K562 (cell line): ENCODE measurements at places on chromosomes 2 and 18. TPM values are rescaled to one million over a fixed set of nuclear protein-coding genes. Genes with fewer than 3 reads are reported as not detected.

DNA sequence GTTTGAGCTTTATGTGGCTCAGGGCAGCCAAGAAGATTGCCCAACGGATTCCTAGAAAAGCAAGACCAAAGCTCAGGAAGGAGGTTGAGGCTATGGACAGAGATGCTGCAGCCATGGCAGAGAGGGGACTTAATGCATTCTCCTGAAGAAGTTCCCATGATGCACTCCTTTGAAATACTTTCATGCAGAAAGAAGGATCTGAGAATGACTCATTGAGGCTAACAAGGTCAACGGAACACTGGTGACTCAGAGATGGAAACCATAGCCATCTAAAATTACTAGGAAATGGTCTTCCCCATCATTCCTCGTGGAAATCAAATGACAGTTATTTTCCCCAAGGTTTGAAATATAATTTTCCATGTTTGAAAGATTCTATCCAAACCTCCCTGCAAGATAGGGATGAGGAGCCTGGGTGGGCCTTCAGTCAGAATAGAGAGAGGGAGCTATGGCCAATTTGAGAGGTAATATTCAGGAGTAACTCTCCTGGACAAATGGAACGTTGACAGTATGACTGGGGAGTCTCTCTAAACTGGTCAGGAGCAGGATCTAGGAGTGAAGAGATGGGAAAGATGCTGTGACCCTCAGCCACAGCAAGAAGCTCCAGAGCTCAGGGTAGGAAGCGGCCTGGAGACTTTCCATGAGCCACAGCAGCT is 63.0 kb downstream of the REEP1 start:
- H3K27ac ChIP-seq = no peak overlapping the region
- no peak for DNase-seq
- peaks cover 23% of the 10 kb centered on the region for H3K27me3 ChIP-seq
- no peaks in the 10 kb centered on the region for H3K4me1 ChIP-seq
- no peak overlapping the region for H3K4me3 ChIP-seq

DNA sequence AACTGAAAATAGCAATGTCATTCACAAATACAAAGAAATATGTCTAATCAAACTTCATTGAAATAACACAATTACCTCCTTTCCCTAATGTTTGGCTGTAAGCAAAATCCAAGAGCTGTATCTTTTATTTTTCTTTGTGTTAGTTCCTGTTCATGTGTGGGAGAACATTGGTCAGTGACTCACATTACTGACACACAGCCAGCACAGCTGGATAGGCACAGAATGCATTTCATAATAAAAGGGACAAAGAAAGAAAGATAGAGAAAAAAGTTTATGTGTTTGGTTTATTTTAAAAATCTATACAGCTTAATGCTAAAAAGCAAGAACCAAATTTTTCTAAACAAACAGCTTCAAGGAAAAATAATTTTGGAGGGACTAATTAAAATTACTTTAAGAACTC is 185.6 kb upstream of the COL3A1 start:
- no peak overlapping the region for H3K27ac ChIP-seq
- no peaks in the 10 kb centered on the region for H3K36me3 ChIP-seq
- no peaks in the 10 kb centered on the region for H3K27me3 ChIP-seq
- DNase-seq = no peak

- H3K27ac ChIP-seq = no peak overlapping the region
- no peaks in the 10 kb centered on the region for H3K36me3 ChIP-seq
Observed at GRCh38 chr2:71939588-71940535, 207.8 kb downstream of the CYP26B1 start.

- H3K27me3 ChIP-seq = no peaks in the 10 kb centered on the region
- H3K4me1 ChIP-seq = no peaks in the 10 kb centered on the region
- no peak for DNase-seq
- H3K27ac ChIP-seq = no peak overlapping the region
- no peak overlapping the region for H3K4me3 ChIP-seq
Observed at GRCh38 chr18:27400001-27400400, 214.9 kb upstream of the CHST9 start.

DNA sequence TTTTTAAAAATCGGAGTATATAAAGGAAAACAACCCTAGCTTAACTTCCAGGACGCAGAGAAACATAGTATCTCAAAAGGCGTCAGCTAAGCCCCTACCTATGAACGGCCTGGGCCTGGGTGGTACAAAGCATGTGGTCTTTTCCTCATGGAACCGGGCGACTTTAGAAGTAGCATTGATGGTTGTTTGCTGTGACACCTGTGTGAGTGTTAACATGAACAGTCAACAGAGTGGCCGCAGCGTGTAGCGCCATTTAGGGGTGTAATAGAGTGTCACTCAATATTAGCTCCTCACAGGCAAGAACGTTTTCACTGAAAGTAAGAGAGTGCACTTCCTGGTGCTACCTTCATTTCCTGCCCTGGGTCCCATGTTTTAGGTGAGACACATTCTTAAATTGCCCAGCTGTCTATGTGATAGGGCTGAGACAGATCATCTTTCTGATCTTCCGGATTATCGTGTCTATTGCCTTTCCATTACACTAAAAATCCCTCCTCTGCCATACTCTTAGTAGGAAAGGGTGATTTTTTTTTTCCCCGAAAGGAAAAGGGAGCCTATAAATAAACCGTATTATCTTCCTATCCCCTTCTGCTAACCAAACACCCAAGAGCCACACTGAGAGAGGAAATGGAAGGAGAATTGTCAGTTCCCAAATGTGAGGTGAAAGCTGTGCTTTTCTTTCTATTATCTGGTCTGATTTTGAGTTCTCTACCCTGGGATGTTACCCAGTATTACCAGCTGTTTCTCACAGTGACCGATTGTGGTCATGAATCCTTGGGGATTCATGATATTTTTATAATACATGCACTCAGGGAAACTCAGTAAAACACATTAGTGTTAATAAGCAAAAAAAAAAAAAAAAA is 1.3 kb downstream of the GORASP2 start:
- peak overlapping the region; percentile 81 for H3K4me3 ChIP-seq
- H3K27ac ChIP-seq = peak overlapping the region; percentile 95
- peaks cover 39% of the 10 kb centered on the region for H3K36me3 ChIP-seq

DNA sequence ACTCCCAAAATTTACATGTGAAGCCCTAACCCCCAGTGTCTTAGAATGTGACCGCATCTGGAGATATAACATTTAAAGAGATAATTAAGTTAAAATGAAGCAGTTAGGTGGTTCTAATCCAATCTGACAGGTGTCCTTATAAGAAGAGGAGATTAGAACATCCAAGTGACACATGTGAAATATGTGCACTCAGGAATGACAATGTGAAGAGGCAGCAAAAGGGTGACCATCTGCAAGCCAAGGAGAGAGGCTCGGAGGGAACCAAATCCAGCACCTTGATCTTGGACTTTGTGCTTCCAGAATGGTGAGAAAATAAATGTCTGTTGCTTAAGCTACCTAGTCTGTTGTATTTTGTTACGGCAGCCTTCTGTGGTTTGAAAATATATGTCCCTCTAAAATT is 165.4 kb downstream of the FIGN start:
- no peaks in the 10 kb centered on the region for H3K27me3 ChIP-seq
- no peak overlapping the region for H3K4me3 ChIP-seq
- no peak for DNase-seq
- H3K4me1 ChIP-seq = no peaks in the 10 kb centered on the region
- no peaks in the 10 kb centered on the region for H3K36me3 ChIP-seq

DNA sequence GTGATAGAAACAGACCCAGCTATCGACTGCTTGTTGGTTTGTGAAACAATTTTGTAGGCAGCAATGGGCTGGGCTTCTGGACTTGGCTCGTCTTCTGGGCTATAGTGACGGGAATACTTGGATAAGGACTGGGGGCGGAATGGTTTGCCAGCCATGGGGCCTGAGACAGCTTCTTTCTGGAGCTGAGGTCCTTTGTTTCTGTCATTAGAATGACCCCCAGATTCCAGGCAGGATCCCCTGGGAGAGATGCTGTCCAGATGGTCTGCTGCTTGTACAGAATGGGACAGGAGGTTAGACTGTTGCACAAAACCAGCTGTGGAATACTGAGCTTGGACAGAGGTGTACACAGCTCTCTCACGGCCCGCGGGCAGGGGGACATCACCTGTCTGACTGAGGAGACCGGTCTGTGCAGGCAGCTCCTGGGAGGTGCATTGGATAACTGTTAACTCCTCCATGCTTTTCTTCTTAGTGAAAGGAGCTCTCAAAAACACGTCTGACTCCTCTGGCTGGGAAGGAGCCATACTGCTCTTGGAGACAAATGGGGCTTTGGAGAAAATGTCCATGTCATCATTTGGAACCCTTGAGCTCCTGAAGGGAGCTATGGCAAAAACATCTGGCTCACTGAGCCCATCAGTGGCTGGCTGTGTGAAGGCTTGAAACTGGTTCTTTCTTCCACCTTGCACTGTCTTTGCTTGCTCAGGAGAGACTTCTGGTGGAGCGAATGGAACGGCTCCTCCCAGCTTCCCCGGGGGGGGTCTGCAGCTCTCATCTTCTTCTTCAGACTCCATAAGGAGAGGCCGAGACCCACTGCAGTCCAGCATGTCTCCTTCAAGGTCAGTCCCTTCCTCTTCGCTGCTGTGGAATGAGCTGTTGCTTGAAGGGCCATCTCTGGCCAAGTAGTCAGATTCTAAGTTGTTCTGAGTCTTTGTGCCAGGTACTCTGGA is 28.6 kb upstream of the NFU1 start:
- DNase-seq = no peak
- no peaks in the 10 kb centered on the region; the same call in 2 of the 3 replicates for H3K36me3 ChIP-seq
- no peak overlapping the region for H3K27ac ChIP-seq
- no peaks in the 10 kb centered on the region for H3K4me1 ChIP-seq
- H3K4me3 ChIP-seq = no peak overlapping the region

GRCh38 chr2:10544252-10544651 is 96.1 kb upstream of the ODC1 start:
- peaks cover 4% of the 10 kb centered on the region for H3K4me1 ChIP-seq
- no peak overlapping the region for H3K27ac ChIP-seq
- no peak for DNase-seq
- H3K27me3 ChIP-seq = peaks cover 33% of the 10 kb centered on the region
- H3K36me3 ChIP-seq = no peaks in the 10 kb centered on the region

DNA sequence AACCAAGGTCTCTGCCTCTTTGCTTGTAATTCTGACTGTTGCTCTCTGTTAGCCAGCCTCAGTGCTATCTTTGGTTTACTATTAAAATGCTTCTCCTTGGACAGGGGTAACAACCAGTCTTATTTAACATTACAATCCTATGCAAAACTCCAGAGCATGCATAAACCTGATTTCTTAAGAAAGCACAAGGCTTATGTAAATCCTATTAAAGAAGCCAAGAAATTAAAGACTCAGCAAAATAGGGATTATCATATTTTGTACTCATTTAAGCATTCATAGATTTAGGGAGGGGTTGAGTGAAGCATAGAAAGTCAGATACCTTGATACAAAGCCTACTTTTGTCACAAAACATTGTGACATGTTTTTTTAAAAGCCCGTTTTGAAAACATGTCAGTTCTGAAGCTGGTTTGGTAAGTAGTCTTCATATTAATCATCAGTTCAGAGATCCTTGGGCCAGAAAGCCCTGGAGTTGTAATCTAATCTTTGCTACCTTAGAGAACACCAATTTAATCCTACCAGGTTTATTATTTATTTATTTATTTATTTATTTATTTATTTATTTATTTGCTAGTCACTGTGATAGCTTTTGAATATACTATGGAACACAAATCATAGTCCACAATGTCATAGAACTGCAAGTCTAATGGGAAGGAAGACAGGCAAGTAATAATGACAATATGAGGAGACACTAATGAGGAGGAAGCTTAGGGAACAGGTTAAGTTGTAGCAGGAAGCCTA is 158.0 kb upstream of the HNMT start:
- no peaks in the 10 kb centered on the region for H3K4me1 ChIP-seq
- no peaks in the 10 kb centered on the region for H3K36me3 ChIP-seq
- no peak overlapping the region for H3K4me3 ChIP-seq
- H3K27me3 ChIP-seq = no peaks in the 10 kb centered on the region
- H3K27ac ChIP-seq = no peak overlapping the region

DNA sequence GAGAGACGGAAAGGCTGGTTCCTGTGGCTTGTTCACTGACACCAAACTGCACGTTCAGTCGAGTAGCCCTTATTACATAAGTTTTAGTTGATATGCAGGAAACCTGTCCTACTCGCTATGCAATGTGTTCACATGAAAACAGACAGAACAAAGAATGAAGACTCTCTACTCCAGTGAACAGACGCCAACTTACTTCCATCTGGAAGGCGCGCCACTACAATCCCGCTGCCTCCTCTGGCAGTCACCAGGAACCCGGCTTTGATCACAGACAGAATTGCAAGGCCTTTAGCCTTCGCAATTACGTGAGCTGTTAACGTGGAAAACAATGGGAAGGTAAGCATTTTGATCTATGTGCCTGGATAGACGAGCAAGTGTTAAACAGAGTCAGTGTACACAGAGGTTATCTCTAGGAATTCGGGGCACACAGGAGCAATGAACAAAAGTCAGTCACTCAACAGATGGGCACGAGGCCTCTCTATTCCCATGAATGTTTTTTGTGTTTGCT is 14.2 kb downstream of the SH3YL1 start:
- no peak overlapping the region for H3K27ac ChIP-seq
- no peak for DNase-seq
- H3K36me3 ChIP-seq = no peaks in the 10 kb centered on the region
- H3K27me3 ChIP-seq = peaks cover 4% of the 10 kb centered on the region; the same call in 1 of the 2 replicates
- no peak overlapping the region for H3K4me3 ChIP-seq

DNA sequence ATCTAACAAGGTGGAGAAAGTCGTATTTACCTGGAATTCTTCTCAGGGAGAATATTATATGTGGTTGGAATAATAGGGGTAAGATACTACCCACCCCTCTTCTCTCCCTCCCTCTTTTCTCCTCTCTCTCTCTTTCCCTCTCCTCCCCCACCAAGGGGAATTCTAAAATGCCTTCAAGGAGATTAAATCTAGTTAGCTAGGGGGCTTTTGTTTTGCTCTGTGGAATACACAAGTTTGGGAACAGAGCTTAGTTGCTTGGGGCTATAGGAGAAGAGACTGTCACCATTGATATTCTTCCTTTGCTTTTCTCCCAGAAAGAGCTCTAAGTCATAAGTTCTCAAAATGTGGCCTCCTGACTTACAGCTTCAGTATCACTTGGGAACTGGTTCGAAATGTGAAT is 34.5 kb downstream of the TAF1B start:
- H3K4me3 ChIP-seq = no peak overlapping the region
- H3K36me3 ChIP-seq = peaks cover 42% of the 10 kb centered on the region
- H3K27me3 ChIP-seq = no peaks in the 10 kb centered on the region
- H3K27ac ChIP-seq = no peak overlapping the region
- no peaks in the 10 kb centered on the region for H3K4me1 ChIP-seq
- no peak for DNase-seq

Gene TMEM163
- 0.11 and 0.16 TPM in 2 replicates for total RNA-seq

Gene CPS1
- 5.0 and 6.0 TPM in 2 replicates for total RNA-seq

Gene IKZF2
- total RNA-seq = 0.47 and 0.65 TPM in 2 replicates

Gene ZNF385B
- total RNA-seq = not detected in 2 replicates
